IMR-90 (cell line): ENCODE measurements at places on chromosomes 1 and 21. TPM values are rescaled to one million over a fixed set of nuclear protein-coding genes. Genes with fewer than 3 reads are reported as not detected.
A peak's percentile ranks its signal among the peaks of the same experiment; 100 is the strongest.

GRCh38 chr1:11434501-11434900 lies 44.5 kb upstream of the DISP3 start:
- no peak for DNase-seq

The TNFRSF25 gene
- 0.83 and 1.3 TPM in 2 replicates for total RNA-seq

- DNase-seq = no peak
These were observed 17.9 kb downstream of the PROX1 start for GRCh38 chr1:214005708-214006107.

- DNase-seq = no peak
These were observed 63.1 kb upstream of the SLC2A1 start for GRCh38 chr1:43021547-43022474.

- DNase-seq = no peak
These were observed 32.3 kb downstream of the CFAP57 start for GRCh38 chr1:43204394-43204793.

GRCh38 chr1:107230121-107230520 lies 89.3 kb downstream of the NTNG1 start:
- no peak for DNase-seq

GRCh38 chr1:27955076-27955475 lies 4.7 kb upstream of the XKR8 start:
- no peak for DNase-seq

DNA sequence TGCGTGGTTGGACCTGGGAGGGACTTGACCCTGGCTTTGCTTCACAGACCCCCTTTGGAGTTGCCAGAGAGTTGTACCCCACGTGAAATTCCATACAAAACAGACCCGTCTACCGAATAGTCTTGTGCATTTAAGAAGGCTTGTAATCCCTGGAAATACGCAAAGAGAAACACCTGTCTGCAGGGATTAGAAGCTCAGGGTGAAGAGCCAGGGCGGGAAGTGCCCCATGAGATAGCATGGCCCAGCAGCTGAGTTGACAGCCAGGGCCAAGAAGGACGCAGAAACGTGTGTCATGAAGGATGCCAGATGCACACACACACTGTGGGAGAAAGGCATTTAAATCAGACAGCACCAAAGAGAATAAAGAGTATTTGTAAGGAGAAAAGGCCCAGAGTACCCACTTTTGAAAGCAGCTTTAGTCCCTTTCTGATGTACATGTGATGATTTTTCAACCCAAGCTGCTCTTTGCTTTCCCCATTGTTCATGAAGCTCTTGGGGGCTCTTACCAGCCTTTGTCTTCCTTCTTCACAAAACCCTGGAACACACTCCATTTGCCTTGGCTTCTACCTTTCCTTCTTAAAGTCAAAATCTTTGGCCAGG lies 46.6 kb downstream of the PCP4 start:
- DNase-seq = no peak

The SIK1 gene
- total RNA-seq = 0.54 and 0.83 TPM in 2 replicates

DNA sequence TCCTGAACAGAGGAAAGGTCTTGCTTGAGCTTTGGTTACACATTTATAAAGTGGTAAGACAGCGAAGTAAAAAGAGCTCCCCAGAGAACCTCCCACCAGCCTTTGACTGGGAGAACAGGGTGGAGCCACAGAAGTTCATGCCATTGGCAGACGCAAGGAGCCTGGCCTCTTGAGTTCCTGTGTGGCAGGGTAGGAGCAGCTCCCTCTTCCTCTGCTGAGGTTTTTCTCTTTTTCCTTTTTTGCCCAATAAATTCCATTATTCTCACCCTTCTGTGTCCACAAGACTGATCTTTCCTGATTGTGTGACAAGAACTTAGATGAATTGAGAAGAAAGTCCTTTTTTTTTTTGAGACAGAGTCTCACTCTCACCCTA lies 4.3 kb downstream of the THEM4 start:
- DNase-seq = no peak

DNA sequence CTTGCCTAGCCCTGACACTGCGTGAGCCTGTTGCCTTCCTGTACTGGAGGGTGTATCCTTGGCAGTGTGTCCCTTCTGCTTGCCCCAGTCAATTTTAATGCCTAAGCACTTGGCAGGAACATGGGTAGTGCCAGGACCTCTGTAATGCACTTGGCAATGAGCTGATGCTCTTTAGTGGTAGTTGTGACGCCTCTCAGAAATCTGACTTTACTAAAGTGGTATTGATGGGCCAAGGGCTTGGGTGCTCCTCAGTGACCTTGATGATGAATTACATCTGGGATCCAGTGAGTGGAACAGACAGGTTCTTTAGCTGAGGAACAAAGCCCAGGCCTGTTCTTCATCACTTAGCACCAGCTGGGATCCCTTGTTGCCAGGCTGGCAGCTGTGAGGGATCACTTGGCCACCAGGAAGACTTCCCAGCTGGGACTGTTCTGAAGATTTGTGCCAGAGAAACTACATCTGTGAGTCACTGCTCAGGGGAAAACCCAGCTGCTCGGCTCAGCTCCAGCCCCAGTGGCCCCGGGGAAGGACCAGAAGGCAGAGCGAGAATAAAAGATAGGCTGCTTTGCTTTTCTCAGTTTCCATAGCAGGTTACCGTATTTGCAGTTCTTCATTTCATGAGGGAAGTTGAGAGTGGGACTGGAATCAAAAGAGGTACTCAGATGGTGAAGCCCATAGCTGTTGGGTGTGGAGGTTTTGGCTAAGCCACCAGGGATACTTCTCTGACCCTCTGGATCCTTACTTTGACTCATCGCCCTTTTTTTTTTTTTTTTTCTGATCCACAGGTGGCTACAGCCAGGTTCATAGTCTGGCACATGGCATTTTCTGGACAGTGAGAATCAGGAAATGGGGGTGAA lies 28.5 kb upstream of the KCNA2 start:
- DNase-seq = peak; percentile 76

DNA sequence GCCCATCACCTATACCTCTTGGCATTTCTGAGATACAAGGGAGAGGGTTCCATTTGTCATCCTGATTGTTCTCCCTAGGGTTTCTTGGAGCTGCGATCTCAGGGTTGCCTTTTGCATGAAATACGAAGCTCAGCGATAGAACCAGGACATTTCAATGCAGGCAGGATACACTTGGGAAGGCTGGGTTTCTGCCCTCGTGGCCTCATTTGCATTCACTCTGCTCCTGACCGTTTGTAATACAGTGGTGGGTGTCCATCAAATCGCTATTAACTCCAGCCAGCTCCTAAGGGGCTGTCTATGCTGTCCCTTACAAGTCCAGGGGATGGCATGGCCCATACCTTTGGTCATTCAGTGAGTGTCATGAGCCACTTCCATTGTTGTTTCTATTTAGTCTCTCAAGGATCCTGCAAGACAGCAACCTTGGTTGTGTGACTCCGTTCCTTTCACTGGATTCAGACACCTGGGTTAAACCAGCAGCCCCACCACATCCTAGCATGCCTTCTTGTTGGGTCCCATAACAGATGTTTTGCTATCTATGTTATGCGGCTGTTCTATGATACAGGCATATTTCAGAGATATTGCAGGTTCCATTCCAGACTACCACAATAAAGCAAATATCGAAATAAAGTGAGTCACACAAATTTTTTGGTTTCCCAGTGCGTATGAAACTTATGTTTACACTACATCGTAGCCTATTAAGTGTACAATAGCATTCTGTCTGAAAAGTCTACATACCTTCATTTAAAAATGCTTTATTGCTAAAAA lies 18.3 kb downstream of the KAZN start:
- DNase-seq = no peak

DNA sequence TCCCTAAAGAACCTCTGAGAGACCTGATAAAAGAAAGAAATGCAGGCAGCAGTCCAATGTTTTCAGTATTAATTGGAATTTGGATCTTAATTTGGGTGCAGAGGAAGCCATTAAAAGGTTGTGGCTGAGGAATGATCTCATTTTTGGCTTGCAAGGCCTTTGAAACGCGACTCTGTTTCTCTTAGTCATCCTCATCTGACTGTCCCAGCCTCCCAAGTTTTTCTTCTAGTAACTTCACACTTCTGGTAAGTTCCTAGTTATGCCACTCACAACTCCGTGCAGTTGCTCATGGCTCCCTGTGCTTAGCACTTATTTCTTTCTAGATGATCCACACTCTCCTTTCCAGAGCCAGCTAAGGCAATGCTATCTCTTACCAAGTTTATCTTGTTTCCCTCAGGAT lies 147.4 kb upstream of the USP24 start:
- DNase-seq = peak; percentile 85

The DMBX1 gene
- total RNA-seq = not detected in 2 replicates

The RIMKLA gene
- total RNA-seq = not detected in 2 replicates

The NPR1 gene
- not detected in 2 replicates for total RNA-seq

DNA sequence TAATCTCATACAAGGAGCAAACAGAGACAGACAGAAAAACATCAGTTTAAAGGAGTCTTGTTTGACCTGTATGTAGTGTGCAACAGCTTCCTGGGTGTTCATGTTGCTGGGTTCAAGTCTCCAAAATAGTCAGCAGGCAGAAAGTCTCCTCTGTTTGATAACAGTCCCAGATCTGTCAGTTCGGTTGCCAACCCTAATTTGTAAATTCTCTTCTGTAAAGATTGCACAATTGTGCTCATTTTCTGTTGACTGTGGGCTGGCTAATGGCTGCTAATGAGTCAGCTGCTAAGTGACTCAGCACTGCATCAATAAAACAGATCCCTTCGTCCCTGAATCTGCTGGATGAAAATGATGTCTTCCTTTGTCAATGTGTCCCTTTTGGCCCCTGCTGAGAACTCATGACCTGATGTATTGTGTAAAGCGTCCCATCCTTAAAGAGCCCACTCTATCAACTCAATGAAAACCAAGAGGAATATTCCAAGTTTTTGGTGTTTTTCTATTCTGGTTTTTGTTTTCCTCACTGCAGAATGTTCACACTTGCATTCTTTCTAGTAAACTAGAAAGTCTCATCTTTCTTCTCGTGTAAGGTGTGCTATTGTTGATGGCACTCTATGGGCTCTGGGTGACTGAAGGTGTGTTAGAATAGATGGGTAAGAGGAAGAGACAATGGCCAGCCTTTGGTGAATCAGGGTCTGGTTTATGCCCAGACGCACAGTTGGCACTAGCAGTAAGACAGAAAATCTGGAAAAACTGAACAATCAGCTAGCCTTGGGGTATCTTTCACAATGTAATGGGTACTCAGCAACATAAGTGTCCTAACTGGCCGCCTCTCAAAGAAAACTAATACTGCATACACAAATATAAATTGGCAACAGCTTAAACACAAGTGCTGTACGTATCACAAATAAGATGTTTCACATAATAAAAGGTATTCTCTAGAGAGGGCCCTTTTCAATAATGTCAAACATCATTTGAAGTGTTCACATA lies 75.1 kb upstream of the SIPA1L2 start:
- peak; percentile 91 for DNase-seq

DNA sequence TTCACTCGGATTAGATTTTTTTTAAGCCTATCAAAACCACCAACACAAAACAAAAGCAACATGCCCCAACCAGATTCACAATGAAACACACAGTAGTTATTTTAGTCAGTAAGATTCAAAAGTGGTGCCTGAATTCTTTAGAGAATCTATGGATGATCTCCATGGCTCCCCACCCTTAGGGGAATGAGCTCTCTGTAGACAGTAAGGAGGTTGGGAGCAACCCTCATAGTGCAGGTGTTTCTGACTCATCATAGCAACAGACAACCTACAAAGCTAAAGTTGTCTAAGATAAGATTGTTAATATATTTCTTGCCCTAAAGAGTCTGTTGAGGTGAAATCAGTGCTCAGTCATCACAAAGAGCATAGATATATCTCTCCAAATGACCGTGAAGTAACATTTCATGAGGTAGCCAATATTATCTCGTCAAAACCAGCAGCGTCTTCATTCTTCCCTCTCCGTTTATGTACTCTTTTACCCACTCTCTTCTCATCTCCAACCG lies 78.3 kb downstream of the ADAMTS1 start:
- peak; percentile 9 for DNase-seq

DNA sequence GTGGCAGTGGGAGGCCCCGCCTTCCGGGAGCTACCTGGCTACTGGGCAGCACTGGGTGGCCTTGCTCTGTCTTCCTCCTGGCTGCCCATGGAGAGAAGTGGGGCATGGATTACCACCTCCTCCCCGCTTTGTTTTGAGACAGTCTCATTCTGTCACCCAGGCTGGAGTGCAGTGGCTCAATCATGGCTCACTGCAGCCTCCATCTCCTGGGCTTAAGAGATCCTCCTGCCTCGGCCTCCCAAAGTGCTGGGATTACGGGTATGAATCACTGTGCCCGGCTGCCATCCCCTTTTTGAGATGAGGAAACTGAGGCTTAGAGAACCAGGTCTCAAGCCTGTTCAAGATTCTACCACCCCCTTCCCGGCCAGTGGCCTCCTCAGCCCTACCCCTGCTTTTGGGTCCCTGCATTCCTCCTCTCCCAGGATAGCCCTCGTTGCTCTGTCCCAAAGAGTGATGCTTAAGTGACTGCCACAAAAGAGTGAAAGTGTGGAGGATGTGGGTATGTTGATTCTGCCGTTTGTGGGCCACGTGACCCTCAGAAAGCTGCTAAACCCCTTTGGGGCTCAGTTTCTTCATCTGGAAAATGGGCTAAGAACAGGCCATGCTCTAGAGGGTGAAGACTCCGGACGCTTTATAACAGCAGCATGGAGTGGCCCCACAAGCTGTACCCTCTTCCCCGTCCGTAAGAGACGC lies 7.8 kb downstream of the HES3 start:
- DNase-seq = no peak

DNA sequence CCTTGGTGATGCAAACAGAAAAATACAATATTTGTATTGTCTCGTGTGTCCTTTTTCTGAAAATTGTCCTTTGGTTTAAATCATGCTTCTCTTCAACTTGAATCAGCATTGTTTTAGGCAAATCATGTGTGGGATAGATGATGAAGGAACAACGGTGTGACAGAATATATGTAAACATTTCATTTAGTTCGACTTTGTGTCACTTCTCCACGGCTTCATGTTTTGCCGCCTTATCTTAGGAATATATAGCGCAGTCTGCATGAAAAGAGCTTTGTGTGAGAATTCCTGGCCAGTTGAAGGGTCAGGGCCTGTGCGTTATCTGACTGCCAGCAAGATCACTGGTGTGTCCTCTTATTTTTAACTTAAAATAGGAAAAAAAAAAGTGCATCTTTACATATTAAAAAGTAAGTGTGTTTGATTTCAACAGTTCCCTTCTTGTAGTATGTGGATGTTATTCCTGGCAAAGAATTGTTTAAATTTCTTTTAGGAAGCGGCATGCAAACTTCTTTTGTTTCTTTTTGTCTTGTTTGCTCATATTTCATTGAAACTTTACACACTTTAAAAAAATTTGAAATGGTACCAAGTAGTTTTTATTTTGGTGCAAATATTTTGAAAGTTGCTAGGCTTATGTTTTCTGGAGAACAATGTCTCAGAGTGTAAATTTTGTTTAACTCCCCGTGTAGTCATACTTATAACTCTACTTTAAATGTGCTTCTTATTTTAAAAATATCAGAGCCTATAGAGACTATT lies 465.2 kb downstream of the USP25 start:
- peak; percentile 17 for DNase-seq

The TACSTD2 gene
- not detected in 2 replicates for total RNA-seq

The MECR gene
- 19.2 and 20.3 TPM in 2 replicates for total RNA-seq

GRCh38 chr1:88877382-88877825 lies 14.0 kb downstream of the GTF2B start:
- DNase-seq = peak; percentile 61

GRCh38 chr21:25638660-25639550 lies at the start of gene JAM2:
Gene JAM2 (plus strand): TSS chr21:25639258. CDS start chr21:25639822, 564 bp downstream.
- peak; percentile 27 for DNase-seq

GRCh38 chr1:48202030-48202752 lies 20.3 kb upstream of the SLC5A9 start:
- DNase-seq = peak; percentile 81

GRCh38 chr1:89516055-89516454 lies 8.6 kb upstream of the LRRC8B start:
- DNase-seq = peak; percentile 75

The TCP10L gene
- total RNA-seq = not detected in 2 replicates
